ENCODE measurements at places on chromosomes 4 and X.

GRCh38 chr4:26141911-26142638 is 178.7 kb upstream of the RBPJ start:
- DNase-seq = no peak

DNA sequence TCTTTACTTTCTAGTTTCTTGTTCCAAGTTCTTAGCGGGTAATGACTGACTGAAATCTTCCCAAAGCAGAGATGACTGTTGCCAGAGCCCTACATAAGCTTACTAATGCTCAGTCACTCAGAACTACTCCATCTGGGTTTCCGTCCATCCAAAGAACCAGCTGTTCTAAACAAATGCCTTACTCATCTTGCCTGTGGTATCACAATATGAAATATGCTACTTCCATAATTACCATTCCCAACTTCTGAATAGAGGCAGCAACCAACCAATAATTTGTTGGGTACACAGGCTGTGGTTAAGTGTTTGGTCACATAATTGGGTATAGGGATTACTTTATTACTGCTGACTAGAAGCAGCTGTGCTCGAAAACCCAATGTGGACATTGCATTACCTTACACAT is 930.2 kb upstream of the DIAPH2 start:
- no peak for DNase-seq

- no peak for DNase-seq
Observed at GRCh38 chr4:103292959-103293358, 94.8 kb upstream of the CENPE start.

DNA sequence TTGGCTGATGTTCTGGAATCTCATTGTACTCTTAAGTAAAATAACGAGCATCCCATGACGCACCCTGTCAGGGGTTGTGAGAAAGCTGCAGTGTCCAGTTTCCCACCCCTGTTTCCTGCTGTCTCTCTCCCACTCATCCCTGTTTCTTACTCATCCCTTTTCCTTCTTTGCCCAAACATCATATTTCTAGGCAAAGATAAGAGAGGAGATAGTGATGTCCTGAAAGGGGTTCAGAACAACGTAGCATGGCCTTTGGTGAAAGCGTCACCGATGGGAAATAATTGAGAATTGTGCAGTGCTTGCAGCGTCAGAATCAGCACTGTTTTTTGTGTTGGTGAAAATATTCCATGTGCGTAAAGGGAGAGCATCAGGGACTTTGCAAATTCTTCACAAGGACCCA is 23.5 kb upstream of the TMEM165 start:
- no peak for DNase-seq

DNA sequence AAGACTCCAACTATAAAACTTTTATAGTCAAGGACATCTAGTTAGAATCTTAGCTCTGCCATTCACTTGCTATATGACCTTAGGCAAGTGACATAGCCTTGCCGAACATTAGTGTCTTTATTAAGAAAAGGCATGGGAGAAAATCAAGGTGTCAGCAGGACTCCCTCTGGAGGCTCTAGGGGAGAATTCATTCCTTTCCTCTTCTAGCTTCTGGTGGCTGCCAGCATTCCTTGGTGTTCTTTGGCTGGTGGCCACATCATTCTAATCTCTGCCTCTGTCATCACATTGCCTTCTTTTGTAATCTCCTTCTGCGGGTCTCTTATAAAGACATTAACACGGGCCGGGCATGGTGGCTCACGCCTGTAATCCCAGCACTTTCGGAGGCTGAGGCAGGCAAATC is 99.8 kb downstream of the PPP1R2C start:
- no peak for DNase-seq

DNA sequence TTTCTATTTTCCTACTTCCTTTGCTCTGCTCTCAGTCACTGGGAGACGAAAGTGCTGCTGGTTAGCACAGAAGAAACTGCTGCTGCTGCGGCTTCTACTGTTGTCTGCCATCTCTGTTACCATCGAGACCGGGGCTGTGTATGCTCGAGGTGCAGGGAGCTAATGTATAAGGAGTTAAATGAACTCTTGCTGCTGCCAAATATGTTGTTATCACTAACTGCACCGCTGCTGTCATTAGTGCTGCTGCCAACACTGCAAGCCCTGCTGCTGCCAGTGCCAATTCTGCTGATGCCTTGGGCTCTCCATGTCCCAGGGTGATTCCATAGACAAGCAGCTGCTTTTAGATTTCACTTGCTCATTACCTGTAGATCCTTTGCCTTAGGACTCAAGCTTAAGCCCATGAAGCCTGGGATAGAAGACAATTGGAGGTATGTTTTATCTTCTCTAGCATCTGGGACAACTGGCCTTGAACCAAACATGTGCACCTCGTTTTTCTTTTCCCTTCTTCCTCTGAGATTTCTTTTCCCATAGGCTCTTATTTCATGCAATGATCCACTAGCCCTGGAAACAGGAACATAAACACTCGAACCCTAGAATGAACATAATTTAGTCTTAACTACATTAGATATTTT is 107.8 kb downstream of the CCSER1 start:
- DNase-seq = no peak

DNA sequence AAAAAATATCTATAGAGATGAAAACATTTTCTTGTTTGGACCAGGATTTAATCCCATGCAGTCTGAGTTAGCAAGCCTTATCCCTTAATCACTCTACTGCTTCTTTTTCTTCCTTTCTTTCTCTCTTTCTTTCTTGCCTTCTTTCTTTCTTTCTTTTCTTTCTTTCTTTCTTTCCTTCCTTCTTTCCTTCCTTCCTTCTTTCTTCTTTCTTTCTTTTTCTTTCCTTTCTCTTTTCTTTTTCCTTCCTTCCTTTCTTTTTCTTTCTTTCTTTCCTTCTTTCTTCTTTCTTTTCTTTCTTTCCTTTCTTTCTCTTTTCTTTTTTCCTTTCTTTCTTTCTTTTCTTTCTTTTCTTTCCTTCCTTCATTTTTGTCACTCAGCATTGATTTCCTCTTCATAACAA is 434.6 kb downstream of the FAT4 start:
- DNase-seq = no peak

DNA sequence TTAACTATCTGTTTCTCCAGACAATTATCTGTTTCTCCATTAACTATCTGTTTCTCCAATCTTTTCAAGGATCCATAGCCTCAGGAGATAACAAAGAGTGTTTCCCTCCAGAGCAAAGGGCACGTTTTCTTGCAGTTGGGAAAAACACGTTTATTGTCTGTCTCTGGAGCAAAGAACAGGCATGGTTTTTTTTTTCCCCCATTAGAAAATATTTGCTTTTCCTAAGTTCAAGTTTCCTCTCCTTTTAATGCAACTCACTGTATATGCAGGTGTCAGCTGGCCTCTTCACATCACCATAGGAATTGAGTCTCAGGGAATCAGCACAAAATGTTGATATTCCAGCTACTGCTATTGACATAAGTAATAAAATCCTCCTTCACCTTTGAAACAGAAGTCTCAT is 984.4 kb downstream of the RAB28 start:
- no peak for DNase-seq

- no peak for DNase-seq
Observed at GRCh38 chr4:157128395-157128794, 52.4 kb downstream of the GLRB start.

DNA sequence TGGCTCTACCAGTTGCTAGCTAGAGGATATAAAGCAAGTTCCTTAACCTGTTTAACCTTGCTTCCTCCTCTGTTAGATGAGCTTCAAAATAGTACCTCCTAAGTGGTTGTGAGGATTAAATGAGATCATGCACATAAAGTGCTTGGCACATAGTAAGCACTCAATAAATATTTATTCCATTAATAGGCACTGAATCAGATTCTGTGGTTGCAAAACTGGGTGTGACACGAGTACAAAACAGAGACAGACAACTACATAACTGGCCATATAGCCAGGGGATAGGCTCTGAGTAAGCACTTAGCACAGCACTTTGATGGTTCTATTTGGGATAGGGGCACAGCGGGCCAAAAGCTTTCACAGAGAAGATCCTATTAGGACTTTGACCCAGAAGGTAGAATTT is 150.3 kb downstream of the RELL1 start:
- no peak for DNase-seq

- no peak for DNase-seq
Observed at GRCh38 chr4:8851321-8852117, 20.1 kb downstream of the HMX1 start.

DNA sequence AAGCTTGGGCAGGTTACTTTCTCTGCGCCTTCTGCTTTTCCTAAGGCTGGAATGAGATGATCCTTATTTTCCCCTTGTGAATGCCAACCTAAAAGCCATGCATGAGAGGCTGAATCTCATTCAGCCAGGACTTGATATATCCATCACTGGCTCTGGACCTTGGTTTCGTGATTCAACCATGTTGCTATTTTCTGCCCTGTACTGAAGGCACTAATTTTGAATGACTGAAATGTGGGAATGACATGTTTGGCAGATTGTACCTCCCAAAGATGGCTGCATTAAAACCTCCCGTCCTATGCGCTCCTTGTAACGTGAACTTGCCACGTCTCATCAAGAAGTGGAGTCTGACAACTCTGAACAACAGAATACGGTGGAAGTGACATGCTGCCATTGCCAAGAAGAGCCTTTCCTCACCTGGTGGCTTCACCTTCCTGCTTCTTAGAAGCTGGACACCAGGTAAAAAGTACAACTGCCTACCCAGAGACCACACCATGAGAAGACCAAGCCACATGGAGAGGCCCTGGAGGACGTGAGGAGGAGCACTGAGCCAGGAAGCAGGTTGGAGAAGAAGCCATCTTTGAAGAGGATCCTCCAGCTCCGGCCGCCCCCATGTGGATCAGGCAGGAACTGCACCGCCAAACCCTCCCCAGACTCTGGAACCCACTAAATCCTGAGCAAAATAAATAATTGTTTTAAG is 174.5 kb downstream of the NSUN7 start:
- peak; percentile 79 for DNase-seq

DNA sequence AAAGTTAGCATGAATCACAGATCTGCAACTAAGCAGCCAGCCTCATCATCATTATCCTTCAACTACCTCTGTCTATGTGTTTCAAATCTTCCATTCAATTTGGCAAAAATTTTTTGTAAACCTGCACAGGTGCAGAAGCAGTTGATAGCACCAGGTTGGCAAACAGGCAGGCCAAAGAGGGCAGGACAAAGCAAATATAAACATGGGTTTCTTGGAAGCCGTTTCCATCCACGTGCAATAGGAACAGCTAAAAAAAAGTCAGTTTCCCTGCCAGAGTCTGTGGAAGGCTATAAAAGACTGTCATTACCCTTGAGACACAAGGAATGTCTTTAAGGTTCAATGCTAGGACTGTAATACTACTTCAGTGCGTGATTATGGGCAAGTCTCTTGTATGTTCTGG is 253.2 kb downstream of the PDHA2 start:
- DNase-seq = no peak

- no peak for DNase-seq
Observed at GRCh38 chrX:63032811-63033210, 318.3 kb downstream of the SPIN4 start.

DNA sequence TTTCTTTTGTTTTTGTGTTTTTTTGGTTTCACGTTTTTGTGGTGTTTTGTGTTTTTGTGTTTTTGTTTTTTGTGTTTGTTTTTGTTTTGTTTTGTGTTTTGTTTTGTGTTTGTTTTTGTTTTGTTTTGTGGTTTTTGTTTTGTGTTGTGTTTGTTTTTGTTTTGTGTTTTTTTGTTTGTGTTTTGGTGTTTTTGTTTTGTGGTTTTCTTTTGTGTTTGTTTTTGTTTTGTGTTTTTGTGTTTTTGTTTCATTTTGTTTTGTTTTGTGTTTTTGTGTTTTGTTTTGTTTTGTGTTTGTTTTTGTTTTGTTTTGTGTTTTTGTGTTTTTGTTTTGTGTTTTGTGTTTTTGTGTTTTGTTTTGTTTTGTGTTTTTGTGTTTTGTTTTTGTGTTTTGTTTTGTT is 20.9 kb downstream of the CSF2RA start:
- DNase-seq = no peak

DNA sequence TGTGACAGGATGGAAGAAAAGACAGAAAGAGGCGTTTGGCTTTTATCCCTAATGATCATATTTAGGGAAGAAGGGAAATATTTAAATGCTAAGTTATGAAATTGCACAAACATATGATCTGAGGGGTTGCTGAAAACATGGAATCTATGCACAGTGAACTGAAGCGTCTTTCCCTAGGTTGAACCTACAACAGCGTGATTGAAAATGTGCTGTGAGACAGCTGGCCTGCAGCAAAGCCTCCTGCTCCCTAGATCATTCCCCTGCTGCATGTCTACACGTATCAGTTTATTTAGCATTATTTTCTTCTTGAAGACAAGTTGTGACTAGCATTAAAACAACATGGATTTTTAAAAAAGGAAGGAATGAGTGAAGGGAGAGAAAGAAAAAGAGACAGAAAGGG is 272.5 kb upstream of the TRAM1L1 start:
- DNase-seq = no peak

- DNase-seq = no peak
Observed at GRCh38 chrX:76202471-76202870, 29.6 kb downstream of the PBDC1 start.

- no peak for DNase-seq
Observed at GRCh38 chr4:154277172-154277571, 214.4 kb downstream of the DCHS2 start.

- no peak for DNase-seq
Observed at GRCh38 chr4:97656044-97656720, 487.1 kb downstream of the STPG2 start.

GRCh38 chr4:76007089-76007862 is at the start of gene CXCL9:
Gene CXCL9, minus strand, starts transcription at chr4:76007509. Its CDS starts 60 bp downstream, at chr4:76007449.
- no peak for DNase-seq

DNA sequence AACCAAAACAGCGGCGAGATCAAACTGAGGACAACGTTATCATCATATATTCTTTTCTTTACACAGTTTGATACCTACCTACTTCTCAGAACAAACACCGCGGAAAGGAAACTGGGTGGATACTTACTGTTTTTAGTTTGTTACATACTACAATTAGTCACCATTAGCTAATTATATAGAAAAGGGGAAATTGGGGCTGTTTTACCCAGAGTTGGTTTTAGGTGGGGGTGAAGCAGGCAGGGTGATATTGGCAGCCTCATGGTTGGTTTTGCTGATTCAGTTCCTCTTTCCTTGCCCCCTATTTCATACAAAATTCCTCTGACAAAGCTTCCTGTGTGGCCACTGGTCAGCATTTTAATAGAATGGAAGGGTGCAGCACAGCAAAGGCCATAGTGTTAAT is 77.8 kb downstream of the SORBS2 start:
- no peak for DNase-seq

DNA sequence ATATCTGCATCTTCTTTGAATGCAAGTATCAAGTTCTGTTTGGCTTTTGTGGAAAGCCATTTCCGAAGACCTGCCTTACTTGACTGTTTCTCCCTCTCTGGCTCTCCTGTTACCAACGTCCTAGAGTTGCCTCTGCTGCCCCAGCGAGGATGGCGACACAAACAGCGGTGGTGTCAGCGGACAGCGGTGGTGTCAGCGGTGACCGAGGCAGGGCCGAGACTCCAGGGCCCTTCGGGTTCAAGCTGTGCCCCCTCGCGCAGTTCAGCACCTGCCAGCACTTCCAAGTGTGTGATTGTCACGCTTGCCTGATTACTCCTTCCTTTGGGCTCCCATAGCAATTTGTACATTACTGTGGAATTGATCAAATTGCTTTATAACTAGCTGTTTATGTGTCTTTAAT is 336.9 kb upstream of the FAT1 start:
- DNase-seq = no peak

- no peak for DNase-seq
Observed at GRCh38 chr4:10055871-10056270, 34.6 kb upstream of the SLC2A9 start.

All from endothelial cell (in vitro differentiated cells).